G401 (cell line): ENCODE measurements at places on chromosomes 6 and 20. TPM values are rescaled to one million over a fixed set of nuclear protein-coding genes. Genes with fewer than 3 reads are reported as not detected.

DNA sequence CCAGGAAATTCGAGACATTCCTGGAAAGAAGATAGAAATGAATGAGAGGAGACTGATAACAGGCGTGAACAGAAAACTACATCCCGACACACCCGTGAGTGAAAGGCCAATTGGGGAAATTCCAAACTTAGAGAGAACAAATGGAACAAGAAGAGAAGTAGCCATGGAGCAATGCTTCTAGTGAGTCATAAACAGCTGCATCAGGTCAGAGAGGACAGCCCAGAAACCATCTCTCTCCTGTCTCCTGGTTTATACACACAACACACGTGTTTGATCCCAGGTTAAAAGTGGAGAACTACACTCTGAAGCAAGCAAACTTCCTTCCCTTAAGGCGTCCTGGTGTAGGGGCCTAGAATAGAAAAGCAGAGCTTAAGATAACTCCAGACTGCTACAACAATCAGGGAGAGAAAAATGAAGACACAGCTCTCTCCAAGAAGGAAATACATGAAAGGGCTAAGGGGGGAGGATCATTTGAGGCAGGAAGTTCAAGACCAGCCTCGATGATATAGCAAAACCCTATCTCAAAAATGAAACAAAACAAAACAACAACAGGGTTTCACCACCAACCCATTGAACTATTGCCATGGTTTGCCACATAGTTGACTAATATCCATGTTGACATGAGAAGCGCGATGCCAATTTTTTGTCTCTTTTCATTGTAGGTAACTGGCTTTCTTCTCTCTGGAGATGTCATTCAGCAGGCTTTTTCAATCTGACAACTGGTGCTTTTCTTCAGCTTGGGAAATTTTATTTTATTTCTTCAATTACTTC is 26.9 kb downstream of the NRN1 start:
- DNase-seq: no peak

- peak; percentile 21 for DNase-seq
Observed at GRCh38 chr6:40325041-40325440, 262.1 kb downstream of the LRFN2 start.

DNA sequence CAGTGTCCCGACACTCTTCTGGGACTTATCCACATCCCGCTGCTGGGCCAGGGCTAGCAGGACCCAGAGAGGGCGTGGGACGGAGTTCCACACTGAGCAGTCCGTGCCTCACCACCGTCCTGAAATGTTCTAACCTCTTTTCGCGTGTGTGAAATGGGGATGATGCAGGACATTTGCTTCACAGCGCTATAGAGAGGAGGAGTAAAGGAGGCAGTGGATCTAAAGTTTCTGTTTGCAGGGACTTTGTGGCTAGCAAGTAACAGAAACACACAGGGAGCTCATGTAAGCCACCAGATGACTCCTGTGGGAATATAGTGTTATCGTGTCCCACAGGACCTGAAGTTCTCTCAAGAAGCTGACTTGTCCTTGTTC is 634 bp downstream of the ITPA start:
- peak; percentile 15 for DNase-seq

DNA sequence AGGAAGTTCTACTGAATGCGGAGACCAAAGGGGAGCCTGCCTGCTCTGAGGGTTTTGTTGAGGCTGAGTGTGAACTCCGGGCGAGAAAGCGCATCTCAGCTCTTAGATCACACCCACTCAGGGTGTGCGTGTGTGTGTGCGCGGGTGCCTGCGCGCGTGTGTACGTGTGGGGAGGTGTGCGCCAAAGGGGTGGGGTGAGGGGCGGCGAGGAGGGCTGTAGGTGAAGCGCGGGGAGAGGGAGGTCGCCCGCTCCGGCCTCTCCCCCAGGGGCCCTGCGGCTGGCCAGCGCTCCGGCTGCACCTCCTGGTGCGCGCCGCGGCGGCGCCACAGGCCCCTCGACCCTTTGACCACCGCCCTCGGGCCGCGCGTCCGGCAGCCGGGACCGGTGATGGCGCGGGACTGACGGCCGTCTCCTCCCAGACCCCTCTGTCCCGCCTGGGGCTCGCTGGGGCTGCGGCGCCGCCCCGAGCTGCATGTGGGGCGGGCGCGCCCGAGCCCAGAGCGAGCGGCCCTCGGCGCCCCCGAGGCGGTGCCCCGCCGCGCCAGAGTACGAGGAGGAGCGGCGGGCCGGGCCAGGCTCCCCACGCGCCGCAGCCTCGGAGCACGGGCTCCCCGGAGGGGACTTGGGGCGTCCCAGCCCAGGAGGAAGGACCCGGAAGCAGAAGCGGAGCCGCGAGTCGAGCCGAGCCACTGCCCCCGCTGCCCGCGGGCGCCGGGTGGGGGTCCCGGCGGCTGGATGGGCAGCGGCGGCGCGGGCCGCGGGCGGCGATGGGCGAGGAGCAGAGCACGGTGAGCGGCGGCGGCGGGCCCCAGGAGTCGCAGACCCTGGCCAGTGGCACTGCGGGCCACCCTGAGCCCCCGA is at the start of gene RNF217:
Gene RNF217 (plus strand): TSS at position 661 of the 862 bp plus-strand sequence. CDS start 108 bp downstream, at position 769.
- DNase-seq: peak; percentile 77

DNA sequence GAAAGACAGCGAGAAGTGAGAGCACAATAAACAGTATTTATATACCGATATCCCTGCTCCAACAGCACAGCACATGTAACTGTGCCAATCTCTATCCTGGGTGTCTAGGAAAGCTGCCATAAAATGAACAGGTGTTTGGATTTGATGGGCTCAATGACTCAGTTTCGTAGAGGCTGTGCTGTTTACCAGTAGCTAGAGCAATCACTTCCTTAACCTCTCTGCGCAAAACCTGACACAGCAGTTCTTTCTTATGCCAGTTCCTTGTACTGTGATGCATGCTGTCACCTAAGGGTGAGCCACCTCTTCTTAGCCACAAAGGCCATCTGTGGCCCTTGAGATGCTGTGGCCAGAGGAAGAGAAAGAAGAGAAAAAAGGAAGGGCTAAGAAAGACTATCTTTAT is 59.3 kb downstream of the SHPRH start:
- DNase-seq: peak; percentile 80

GRCh38 chr6:161274488-161274858 is 612 bp upstream of the AGPAT4 start:
- no peak for DNase-seq

GRCh38 chr20:10928841-10929421 is 255.1 kb upstream of the JAG1 start:
- no peak for DNase-seq

GRCh38 chr20:58395604-58396003 is 6.6 kb downstream of the VAPB start:
- DNase-seq: no peak

- DNase-seq: peak; percentile 4
Observed at GRCh38 chr6:40999569-40999968, 39.5 kb downstream of the UNC5CL start.

DNA sequence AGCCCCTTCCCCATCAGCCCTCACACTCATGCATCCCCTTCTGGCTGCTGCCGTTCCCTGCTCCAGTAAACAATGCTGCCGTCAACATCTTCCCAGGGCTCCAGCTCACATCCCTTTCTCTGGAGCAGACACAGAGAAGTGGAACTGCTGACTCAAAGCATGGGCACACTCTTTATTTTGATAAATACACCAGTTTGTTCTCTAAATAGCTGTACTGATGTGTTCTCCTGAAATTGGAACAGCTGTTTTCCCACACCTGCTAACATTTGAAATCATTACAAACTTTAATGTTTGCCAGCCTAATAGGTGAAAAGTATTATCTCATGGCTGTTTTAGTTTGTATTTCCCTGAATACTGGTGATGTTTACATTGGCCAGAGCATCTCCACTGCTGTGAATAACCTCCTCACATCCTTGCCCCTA is 102.1 kb upstream of the NXT1 start:
- DNase-seq: no peak

DNA sequence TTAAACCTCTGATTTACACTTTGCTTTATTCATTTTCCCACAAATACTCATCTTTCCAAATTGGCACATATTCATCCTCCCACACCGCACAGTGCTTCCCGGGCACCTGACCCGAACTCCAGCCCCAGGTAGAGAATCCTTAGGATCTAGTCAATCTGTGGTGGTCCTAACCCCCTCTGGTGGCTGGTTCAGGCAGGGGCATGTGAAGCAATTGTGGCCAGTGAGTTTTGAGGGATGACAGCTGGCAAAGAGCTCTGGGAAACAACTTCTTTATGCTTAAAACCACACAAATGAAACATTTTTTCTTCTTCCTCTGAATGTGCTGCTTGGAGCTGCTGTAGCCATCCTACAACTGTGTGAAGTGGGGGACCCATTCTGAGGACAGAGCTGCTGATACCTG is 54.7 kb downstream of the ELOVL5 start:
- DNase-seq: no peak

DNA sequence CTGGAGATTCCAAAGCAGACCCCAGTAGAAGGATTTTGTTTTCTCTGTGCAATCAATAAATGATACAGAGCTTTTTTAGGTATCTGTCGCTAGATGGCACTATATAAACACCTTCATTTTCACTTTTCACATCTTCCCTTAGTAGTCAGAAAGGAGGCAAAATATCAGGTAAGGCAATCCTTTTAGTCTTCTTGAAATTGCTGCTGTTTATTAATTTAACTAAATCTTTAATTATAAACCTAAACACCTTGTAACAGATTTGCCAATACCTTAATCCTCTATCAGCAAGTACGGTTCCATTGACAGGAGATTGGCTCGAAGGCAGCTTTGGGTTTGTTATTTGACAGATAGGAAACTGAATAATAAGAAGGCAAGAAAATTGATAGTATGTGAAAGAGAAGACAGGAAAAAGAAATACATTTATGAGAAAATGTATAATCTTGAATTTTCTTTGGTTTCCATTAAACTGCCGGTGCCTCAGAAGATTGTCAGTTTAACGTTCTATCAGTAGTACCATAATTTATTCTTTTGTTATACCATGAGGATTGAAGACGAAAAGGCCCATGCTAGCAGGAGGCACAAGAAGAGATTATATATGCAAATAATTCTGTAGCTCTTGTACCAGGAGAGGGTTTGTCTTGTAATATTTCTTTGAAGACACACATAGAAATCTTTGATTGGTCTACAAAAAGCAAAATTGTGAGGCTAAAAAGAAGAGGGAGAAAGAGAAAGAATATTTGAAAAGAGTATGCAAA is 23.5 kb upstream of the IBTK start:
- peak; percentile 55 for DNase-seq

DNA sequence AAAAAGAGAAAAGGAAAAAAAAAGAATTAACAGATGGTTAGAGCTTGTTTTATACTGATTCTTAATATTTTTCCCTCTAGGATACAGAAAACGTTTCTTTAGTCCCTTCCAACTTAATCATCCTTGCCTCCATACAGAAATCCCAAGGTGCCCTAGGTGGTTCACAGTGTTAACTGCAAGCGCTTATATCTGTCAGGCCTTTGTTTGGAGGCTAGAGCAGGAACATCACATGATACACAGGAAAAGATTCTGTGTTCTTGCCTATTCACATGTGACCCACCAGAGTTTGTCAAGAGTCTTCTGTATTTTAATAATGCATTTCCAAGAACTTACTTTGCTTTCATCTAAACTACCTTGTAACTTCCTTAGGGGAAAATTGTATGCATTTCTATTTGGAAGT is 31.3 kb downstream of the ANKRD6 start:
- DNase-seq: no peak

- no peak for DNase-seq
Observed at GRCh38 chr20:60034231-60035110, 76.2 kb downstream of the CDH26 start.

- DNase-seq: no peak
Observed at GRCh38 chr6:130602151-130602770, 224.9 kb upstream of the SMLR1 start.

- no peak for DNase-seq
Observed at GRCh38 chr20:39745380-39745779, 783.2 kb downstream of the DHX35 start.

DNA sequence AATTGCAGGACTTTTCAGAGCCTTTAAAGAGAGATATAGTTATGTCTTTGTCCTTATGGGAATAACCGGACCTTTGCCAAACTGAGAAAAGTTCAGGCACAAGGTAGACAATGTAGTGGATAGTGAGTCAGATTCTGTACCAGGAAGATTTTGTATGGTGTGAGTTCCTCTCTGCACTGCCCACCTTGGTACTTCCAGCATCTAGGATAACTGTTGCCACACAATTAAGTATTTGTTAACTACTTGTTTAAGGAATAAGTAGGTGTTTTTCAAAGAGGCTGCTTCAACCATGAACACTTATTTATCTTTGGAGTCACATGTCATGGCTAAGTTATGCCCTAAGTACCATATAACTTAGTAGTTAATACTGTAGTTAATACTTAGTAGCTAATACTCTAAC is 131.8 kb upstream of the DOK5 start:
- DNase-seq: no peak

GRCh38 chr6:29532320-29532951 is 27.1 kb downstream of the UBD start:
- DNase-seq: no peak

GRCh38 chr6:156928972-156929371 is 151.8 kb downstream of the ARID1B start:
- no peak for DNase-seq

GRCh38 chr6:32883789-32884188 is 29.8 kb downstream of the PSMB9 start:
- DNase-seq: no peak

DNA sequence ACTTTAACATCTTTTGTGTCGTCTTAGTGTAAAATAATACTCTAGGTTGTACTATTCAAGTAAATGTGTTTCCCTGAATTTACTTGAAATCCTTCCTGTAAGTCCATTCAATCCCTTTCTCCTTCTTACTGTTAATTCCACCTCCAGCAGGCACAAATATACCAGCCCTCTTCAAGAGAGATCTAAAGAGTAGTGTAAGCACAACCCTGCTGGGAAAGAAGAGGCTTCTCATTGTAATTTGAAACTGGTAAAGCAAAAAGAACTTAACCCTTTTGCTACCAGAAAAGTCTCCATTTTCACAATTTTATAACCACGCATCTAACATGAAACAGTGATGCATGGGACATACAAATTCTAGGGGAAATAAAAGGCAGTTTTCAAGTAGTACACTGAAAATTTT is at the start of gene BMP5:
Gene BMP5 (minus strand): TSS at position 191 of the 400 bp plus-strand sequence. CDS start 725 bp downstream, outside the sequence.
- no peak for DNase-seq

The PHACTR3 gene
- total RNA-seq: not detected in 2 replicates

The KIF13A gene
- 9.8 and 18.3 TPM in 2 replicates for total RNA-seq

The TSHZ2 gene
- not detected in 2 replicates for total RNA-seq

The PRRT1 gene
- 0.51 TPM in 1 of 2 replicates, not detected in the other for total RNA-seq

The STMN3 gene
- 179 and 180 TPM in 2 replicates for total RNA-seq

The GSTA4 gene
- 37.7 and 42.0 TPM in 2 replicates for total RNA-seq

The C4A gene
- total RNA-seq: 0.98 and 1.2 TPM in 2 replicates

The HLA-DOA gene
- 1.4 and 1.7 TPM in 2 replicates for total RNA-seq

The RPP21 gene
- total RNA-seq: 71.4 and 112 TPM in 2 replicates

The PSORS1C2 gene
- not detected in 2 replicates for total RNA-seq

The GRIK2 gene
- not detected in 2 replicates for total RNA-seq

The MYB gene
- total RNA-seq: not detected in 2 replicates

The HEY2 gene
- total RNA-seq: not detected in 2 replicates

The OR2H1 gene
- not detected in 2 replicates for total RNA-seq

The COX4I2 gene
- not detected in 2 replicates for total RNA-seq
